Retina (tissue), 1 donor: ENCODE measurements at places on chromosomes 12 and 14.
A peak's percentile ranks its signal among the peaks of the same experiment; 100 is the strongest.

- DNase-seq: no peak
Measured at GRCh38 chr12:12441843-12442461, 85.1 kb downstream of the BORCS5 start.

DNA sequence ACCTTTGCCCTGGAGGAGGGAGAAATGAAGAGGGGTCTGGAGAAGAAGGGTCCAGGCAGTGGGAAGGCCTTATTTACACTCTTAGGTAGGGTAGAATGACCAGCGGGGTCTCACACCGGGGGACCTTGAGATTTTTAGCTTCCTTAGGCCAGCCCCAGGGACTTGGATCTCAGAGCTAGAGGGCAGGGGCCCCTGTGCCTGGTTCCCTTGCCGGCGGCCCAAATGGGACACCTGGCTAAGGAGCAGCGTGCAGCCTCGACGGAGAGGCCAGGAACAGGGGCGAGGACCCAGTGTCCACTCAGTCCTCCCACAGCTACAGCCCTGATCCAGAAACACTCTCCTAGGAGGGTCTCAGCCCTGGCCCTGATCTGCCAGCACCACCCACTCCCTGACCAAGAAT lies 41.8 kb downstream of the DIO3 start:
- no peak for DNase-seq

- DNase-seq: no peak
Measured at GRCh38 chr12:80419644-80420043, 24.4 kb upstream of the PTPRQ start.

DNA sequence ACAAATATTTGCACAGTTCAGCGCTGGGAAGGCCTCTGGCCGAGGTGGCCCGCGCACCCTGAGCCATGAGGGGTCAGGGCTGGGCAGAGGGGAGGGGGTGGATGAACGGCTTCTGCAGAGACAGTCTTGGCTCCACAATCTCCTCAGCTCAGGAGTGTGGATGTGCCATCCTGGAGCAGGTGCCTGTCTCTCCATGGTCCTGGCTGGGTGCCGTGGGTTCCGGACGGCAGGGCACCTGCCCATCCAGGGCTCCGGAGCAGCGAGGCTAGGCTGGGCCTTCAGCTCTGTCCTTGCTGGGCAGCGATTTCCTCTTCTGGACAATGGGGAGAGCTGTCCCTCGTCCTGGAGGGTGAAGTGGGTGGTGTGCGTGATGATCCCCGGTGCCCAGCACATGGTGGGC lies 55.6 kb downstream of the KIF26A start:
- no peak for DNase-seq

GRCh38 chr14:31159682-31160296 lies 47.8 kb downstream of the HECTD1 start:
- DNase-seq: no peak

DNA sequence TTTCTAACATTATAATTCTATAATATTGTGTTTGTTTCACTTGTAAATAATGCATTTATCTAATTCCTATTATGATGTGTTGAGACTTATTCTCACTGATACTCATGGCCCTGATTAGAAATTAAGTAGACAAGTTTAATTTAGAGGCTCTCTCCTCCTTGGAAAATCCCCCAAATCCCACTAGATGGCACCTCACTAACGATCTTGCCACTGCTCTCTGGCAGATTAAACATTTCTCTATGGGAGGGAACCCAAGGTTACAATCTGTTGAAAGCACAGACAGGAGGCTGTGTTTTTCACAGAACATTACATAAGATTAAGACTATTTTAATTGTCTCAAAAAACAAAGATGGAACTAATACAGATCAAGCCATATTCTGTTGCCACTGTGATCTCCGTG lies 318.7 kb downstream of the LRFN5 start:
- DNase-seq: peak; percentile 31

DNA sequence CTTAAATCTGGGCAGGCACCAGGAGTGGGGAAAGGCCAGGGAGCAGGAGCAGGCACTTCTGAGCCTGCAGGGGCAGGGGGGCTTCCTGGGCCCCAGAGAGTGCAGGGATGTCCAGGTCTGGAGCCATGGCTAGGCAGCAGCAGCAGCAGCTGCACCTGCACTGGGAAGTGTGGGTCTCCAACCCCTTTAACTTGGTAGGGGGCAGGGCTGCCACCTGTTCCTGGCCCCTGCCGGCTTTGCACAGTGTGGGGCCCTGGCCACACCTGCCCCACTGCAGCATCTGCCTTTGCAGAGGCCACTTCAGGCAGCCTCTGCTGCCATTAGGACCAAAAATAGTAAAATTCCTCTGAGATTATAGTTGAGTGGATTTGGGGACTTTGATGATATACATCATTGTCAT lies 138.5 kb downstream of the SLC16A7 start:
- DNase-seq: no peak
